ENCODE measurements at places on chromosomes 12 and 14.

DNA sequence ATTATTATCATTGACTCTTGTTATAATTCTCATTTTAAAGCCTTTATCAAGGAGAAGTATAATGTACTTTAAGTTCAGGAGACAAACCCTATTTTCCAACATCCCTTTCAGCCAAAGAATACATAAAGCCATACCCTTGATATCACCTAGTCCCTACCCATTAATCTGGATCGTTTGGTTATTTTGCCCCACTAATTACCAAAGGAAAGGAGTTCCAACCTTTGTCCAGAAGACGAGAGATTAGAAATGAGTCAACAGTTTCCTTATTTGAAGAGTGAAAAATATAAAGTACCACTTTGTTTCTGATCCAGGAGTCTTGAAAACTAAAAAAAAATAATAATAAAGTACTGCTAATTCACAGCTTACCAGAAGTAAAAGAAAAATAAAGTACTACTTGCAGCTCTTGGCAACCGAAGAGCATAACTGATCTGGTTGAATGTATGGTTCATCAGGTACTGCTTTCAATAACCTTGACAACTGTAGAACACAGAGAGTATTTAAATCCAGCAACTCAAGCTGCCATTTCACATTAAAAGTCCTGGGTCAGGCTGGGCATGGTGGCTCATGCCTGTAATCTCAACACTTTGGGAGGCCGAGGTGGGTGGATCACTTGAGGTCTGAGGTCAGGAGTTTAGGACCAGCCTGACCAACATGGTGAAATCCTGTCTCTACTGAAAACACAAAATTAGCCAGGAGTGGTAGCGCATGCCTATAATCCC lies 33.7 kb downstream of the LIMA1 start:
- DNase-seq = no peak

DNA sequence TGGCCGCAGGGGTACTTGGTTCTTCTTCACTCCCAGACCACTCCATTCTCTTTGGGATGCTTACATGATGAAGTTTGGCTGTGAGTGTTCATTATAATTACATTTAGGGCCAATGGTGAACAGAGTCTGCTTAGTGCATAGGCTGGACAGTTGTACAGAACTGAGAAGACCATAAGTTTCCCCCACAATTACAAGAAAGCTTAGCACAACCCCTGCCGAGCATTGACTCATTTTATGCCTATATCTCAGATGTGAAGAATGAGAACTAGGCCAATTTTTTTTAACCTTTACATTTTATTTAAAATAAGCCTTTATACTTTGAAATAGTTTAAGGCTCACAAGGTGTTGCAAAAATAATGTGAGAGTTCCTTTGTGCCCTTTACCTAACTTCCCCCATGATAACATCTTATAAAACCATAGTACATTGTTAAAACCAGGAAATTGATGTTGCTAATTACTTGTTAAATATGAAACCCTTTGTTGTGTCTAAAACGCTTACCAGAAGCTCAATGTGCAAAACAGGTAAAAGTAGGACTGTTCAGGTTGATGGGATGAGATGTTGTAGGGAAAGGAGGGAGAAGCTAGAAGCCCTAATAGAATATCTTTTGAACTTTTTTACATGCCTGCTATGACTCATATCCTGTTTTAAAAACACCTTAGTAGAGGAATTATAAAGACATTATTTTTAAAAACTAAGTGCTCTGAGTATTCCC lies 47.2 kb downstream of the ALDH1L2 start:
- no peak for DNase-seq

DNA sequence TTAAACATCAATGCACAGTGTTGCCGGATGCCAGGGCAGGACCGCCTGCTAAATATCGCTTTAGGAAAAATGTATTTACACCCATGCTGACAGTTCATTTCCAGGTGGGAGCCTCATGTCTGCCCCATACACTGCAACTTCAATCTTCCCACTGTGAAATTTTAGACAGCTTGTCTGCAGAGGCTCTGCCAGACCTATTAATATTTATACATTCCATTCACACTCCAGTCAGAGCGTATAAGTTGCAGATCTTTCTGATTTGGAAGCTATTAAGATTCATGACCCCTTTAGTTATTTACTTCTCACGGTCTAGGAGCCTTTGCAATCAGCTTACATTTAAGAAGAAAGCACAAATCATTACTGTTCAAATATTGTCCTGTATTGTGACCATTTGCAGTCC lies 357.4 kb downstream of the ATP23 start:
- no peak for DNase-seq

GRCh38 chr12:104546575-104546974 lies 89.8 kb downstream of the CHST11 start:
- DNase-seq = no peak

DNA sequence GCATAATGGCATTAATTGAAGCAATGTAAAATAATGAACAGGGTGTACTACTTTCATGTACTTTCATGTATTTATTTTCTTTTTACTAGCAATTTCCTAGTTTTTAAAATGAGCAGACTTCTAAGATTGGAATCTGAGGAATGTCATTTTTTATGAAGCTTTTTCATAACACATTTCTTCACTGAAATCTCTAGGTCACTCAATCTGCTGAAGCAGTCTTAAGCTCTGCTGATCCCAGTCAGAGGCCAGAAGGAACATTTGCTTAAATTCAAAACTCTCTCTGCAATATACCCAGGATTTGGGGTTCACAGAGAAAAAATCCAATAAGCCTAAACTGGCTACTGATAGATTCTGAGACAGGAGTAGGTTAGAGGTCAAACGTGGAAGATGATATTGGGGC lies 73.6 kb upstream of the CNTN1 start:
- DNase-seq = no peak

GRCh38 chr12:98909746-98910145 lies 264.7 kb downstream of the APAF1 start:
- DNase-seq = no peak

DNA sequence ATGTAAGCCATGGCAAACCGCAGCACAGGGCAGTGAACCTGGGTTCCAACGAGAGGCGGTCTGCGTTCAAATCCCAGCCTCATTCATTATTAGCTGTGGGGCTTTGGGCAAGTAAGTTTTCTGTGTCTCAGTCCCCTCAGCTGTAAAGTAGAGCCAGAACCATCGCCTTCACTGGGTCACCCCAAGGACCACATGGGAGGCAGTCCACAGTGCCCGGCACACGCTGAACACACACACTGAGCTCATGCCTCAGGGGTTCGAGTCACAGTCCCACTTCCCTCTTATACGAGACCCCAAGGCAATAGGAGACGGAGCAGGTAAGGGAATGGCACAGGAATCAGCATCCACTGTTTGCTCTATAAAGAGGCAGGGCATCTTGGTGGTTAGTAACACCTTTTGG lies 19.1 kb downstream of the LRTM2 start:
- no peak for DNase-seq

DNA sequence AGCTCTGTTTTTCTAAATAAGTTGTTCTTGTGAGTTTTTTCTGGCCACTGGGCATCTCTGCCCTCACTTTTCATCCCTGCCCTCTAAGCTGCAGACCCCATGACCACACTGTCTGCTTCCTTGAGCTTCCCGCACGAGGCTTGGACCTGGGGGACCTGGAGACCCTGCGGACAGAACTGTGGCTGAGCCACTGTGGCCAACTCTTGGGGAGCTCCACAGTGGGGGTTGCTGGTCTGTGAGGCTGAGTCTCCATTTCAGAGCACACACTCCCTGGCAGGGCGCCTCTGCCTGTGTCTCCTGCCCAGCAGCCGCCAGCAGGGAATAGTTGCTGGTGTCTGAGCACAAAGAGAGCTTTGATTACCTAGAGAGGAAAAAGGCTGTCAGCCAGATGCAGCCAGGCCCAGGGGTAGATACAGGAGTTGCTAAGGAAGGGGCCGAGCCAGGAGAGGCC lies 13.1 kb upstream of the RIN3 start:
- DNase-seq = no peak

DNA sequence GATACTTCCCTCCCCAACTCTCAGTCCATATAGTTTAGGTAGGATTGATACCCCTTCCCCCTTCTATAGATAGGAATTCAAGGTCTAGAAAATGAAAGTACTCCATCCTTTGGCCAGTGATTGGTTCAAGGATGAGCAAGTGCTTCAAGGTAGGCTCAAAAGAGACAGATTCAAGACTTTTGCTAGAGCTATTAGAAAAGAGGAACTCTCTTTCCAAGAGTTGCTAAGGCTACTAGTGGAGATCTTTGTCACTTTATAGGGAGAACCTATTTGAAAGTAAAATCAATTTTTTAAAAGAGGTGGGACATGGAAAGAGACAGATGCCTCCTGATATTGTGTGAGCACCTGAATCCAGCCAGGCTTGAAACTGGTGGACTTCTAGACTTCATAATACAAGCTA lies 17.5 kb downstream of the POLE2 start:
- DNase-seq = no peak

DNA sequence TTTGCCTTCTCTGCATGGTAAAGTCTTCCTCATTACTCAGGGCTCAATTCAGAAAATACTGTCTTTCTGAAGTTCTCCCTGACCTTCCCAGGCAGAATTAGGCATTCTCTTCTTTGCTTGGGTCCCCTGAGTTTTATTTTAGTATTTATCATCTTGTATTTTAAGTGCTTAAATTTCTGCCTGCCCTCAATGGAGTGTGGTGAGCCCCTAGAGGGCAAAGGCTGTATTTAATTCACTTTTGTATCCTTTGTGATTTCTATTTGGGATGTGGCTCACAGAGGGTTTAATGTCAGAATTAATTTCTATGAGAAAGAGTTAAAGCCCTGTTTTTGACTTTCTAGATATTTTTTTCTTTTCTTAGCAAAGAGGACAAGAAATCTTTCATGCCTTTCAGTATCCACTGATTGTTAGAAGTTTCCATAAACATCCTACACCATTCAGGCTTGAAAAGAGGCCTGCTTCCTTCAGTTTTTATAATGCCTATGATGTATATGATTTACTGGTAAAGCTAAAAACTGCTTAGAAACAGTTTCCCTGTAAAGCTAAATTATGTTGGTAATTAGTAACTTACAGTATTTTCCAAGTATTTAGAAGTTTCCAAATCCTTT lies 55.6 kb upstream of the PTPRB start:
- DNase-seq = no peak

GRCh38 chr14:50342221-50343078 lies 30.3 kb downstream of the DMAC2L start:
- DNase-seq = no peak

DNA sequence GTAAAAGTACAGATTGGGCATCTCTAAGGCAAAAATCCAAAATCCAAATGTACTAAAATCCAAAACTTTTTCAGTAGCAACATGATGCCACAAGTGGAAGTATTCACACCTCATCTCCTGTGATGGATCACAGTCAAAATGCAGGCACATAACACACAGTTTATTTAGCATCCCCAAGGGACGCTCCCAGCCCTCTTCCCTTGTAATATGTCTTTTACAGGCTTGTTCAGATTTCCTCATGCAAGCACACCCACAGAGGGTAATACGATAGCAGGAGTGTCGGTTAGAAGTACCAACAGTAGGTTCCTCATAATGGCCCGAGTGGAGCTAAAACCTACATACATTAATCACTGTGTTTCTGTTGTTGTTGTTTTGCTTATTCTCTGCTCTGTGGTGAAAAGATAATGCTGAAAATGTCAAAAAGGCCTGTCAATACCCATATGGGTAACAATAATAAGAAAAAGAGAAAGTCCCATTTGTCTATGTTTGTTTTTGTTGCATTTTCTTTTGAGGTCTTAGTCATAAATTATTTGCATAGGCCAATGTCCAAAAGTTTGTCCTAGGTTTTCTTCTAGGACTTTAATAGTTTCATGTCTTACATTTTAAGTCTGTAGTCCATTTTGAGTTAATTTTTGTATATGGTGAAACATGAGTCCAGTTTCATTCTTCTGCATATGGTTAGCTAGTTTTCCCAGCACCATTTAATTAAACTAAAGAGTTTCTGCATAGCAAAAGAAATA lies 133.1 kb downstream of the LRIG3 start:
- DNase-seq = no peak

DNA sequence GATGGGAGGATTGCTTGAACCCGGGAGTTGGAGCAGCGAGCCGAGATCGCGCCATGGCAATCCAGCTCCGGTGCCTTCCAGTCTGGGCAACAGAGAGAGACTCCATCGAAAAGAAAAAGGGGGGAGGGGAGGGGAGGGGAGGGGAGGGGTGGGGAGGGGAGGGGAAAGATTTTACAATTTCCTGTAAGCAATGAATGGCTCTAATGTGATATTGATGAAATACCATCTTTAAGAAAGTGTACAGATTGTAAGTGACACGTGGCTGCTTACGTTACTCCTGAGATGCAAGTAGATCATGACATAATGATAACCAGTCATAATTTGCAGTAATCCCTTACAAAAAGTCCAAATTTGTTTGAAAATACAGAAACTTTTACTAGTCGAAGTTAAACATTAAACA lies 1.4 kb downstream of the SLC25A21 start:
- DNase-seq = no peak

DNA sequence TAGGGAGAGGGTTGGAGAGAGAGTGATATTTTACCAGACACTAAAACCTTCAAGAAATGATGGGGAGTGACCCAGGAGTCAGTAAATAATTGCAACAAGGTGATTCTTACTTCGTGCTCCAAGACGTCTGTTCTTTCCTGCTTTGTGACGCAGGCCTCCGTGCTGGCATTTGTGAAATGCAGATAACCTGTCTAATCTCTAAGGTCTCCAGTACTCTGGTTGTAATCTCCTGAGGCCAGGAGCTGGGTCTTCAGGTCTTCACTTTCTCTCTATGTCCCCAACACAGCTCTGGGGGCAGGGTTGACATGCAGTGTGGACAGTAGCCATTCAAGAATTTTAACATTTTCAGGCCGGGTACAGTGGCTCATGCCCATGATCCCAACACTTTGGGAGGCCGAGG lies 53.1 kb downstream of the CD9 start:
- no peak for DNase-seq

DNA sequence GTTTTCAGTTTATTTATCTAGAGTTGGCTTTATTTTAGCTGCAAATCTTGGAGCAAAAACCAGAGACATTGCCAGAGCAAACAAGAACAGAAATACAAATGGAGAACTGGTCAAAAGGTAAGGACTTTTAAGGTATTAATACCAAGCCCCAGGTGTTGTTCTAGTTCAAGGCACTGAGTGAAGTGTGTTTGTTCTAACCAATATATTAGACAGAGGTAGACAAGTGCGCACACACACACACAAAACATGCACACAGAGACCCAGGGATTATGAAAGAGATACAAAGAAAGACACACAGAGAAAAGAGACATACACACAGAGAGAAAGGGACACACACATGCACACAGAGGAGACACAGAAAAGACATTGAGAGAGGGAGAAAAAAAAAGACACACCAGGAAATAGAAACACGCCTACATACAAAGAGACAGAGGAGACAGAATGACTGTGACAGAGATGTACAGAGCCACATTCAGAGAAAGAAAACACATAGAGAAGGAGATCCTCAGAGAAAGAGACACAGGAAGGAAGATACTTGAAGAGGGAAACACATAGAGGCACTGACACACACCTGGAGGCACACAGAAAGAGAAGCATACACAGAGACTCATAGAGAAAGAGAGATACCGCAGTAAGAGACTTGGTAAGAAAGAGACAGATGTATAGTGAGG lies 50.2 kb downstream of the MIPOL1 start:
- no peak for DNase-seq

- no peak for DNase-seq
Measured at GRCh38 chr12:94813314-94813713, 163.0 kb upstream of the TMCC3 start.

GRCh38 chr14:22407033-22407432 lies 182.0 kb downstream of the DAD1 start:
- DNase-seq = no peak

GRCh38 chr12:88122666-88123065 lies 19.2 kb downstream of the CEP290 start:
- DNase-seq = no peak

GRCh38 chr12:19926266-19926665 lies 442.1 kb upstream of the PDE3A start:
- no peak for DNase-seq
